ENCODE measurements at places on chromosomes 1 and 21. TPM values are rescaled to one million over a fixed set of nuclear protein-coding genes. Genes with fewer than 3 reads are reported as not detected.

- no peak for DNase-seq
These were observed 30.7 kb downstream of the ADAM30 start for GRCh38 chr1:119865627-119866026.

- no peak for DNase-seq
These were observed 1.0 kb downstream of the MSH4 start for GRCh38 chr1:75797606-75798216.

DNA sequence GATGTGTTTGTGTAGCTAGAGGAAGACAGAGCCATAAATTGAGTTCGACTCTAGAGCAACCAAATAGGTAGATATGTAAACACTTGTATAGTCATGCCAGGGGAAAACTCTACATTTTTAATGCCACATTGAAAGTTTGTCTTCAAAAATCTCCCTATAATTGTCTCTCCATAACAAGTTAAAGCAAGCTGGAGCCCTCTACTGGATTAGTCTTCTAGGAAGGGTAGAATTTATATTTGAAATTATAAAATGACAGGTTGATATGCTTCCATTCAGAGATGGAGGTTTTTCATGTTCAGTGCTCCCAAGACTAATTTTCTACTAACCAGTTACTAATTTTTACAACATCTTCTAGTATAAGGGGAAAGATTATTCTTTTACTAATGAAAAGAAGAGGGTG lies 13.1 kb upstream of the COL24A1 start:
- DNase-seq, result no peak

DNA sequence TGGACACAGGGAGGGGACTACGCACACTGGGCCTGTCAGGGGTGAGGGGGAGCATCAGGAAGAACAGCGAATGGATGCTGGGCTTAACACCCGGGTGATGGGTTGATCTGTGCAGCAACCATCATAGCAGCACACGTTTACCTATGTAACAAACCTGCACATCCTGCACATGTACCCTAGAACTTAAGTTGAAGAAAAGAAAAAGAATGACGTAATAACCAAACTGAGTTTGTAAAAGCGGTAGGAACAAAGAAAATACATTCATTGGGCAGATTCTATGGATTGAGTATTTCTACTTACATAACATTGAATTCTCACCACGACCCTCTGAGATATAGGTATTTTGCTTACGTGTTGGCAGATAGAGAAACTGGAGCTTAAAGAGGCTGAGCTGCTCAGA lies 468.4 kb downstream of the TTLL7 start:
- DNase-seq, result no peak

Gene GJB5
- total RNA-seq, result not detected

Gene CMPK1
- total RNA-seq, result 74.7 TPM

Gene GBP3
- total RNA-seq, result 28.5 TPM

All from kidney epithelial cell (primary cell).